Uterus (tissue), 4 donors: ENCODE measurements at places on chromosomes 12 and 14. TPM values are rescaled to one million over a fixed set of nuclear protein-coding genes. Genes with fewer than 3 reads are reported as not detected.

DNA sequence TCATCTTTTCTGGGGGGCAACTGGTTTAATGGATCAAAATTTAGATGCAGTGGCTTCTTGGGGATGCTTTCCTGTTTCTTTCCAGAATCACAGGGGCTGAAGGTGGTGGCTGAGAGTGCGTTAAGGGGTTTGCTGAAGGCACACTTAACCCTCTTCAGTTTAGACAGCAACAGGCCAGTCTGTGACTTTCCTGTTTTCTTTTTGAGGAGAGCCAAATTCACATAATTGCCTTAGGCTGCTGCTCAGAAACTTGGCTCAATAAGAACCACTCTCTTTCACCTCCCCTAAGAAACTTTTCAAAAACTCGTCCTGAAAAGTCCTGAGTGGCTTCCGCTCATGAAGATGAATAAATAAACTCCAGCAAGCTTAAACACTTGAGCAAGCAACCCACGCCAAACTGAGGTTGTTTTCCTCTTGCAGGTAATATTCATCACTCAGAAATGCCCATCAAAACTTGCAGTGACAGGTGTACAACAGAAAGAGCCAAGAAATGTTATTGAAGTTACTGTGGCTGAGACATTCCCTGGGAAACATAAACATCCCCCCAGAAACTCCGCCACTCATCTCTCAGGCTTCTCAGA lies 510.4 kb downstream of the TMEM132D start:
- no peak for DNase-seq
- no peaks in the 10 kb centered on the region for H3K36me3 ChIP-seq
- H3K27ac ChIP-seq: no peak overlapping the region
- H3K4me3 ChIP-seq: no peak overlapping the region
- no peaks in the 10 kb centered on the region for H3K4me1 ChIP-seq
- no peaks in the 10 kb centered on the region for H3K27me3 ChIP-seq

GRCh38 chr12:52767020-52767379 lies 10.1 kb downstream of the KRT76 start:
- H3K4me1 ChIP-seq: no peaks in the 10 kb centered on the region
- no peaks in the 10 kb centered on the region for H3K36me3 ChIP-seq
- no peak overlapping the region for H3K4me3 ChIP-seq
- H3K27me3 ChIP-seq: no peaks in the 10 kb centered on the region

The FLRT2 gene
- 72.4 TPM for total RNA-seq

DNA sequence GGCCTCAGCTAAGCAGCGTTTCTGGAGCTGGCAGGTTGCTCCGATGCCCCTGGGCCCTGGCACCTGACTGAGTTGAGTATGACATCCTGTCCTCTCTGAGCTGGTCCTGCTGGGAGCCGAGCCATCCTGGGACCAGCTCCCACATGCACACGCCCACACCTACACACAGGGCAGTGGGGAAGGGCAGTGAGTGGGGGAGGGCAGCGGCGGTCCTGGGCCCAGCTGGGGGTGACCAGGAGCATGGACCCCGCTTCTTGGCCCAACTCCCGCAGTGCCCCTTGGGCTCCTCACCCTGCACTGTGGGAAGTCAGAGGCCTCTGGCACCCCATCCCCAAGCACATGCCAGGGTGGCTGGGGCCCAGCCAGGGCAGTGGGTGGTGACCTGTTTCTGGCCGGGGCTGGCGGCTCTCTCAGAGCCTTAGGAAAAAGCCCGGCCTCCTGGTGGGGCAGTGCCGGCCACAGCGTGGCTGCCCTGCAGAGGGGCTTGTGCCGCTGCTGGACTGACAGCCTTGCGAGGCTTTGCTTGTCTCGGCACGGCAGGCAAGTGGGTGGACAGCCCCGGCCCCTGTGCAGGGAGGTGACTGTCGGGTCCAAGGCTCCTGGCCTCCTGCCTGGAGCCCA lies 5.9 kb upstream of the CRIP2 start:
- H3K4me1 ChIP-seq: no peaks in the 10 kb centered on the region
- H3K27ac ChIP-seq: no peak overlapping the region
- H3K27me3 ChIP-seq: no peaks in the 10 kb centered on the region
- H3K4me3 ChIP-seq: no peak overlapping the region
- no peaks in the 10 kb centered on the region for H3K36me3 ChIP-seq

The PRICKLE1 gene
- total RNA-seq: 61.4 TPM

The CCNK gene
- 43.2 TPM for total RNA-seq

- no peaks in the 10 kb centered on the region for H3K27me3 ChIP-seq
- peak; percentile 51 for DNase-seq
- peak overlapping the region; percentile 100 for H3K27ac ChIP-seq
- H3K4me3 ChIP-seq: peak overlapping the region; percentile 85
These were observed 755 bp downstream of the SETD1B start for GRCh38 chr12:121804417-121805111.

The SLC39A9 gene
- total RNA-seq: 26.8 TPM

- DNase-seq: peak; percentile 87
- peak overlapping the region; percentile 70 for H3K4me3 ChIP-seq
- H3K4me1 ChIP-seq: peaks cover 3% of the 10 kb centered on the region
These were observed 28.4 kb upstream of the GPR132 start for GRCh38 chr14:105093431-105094192.

DNA sequence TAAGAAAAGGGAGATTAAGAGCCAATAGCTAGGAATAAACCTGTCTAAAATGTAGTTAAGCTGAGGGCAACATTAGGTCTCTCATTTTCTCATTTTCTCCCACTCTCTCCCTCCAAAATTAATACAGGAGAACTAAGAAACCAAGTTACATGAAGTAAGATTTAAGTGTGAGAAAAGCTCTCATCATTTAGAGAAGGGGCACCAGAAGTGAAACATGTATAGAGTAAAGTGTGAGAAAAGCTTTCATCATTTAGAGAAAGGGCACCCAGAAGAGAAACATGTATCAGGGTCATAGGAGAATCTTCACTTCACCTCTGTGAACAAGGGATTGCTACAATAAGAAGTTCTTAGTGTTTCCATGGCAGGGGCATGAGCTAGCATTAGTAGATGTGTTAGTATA lies 132.4 kb upstream of the CNTN1 start:
- H3K4me3 ChIP-seq: no peak overlapping the region
- H3K36me3 ChIP-seq: no peaks in the 10 kb centered on the region
- no peaks in the 10 kb centered on the region for H3K27me3 ChIP-seq
- no peak overlapping the region for H3K27ac ChIP-seq

- no peak overlapping the region for H3K4me3 ChIP-seq
- no peaks in the 10 kb centered on the region for H3K36me3 ChIP-seq
- DNase-seq: no peak
- H3K27me3 ChIP-seq: no peaks in the 10 kb centered on the region
These were observed 6.5 kb downstream of the HAL start for GRCh38 chr12:95989504-95990123.

GRCh38 chr12:53726946-53727309 lies 324 bp downstream of the CALCOCO1 start:
- DNase-seq: no peak
- H3K27ac ChIP-seq: peak overlapping the region; percentile 53
- no peaks in the 10 kb centered on the region for H3K36me3 ChIP-seq
- peak overlapping the region; percentile 83 for H3K4me3 ChIP-seq

The NPAS3 gene
- 15.2 TPM for total RNA-seq

The SLC6A15 gene
- total RNA-seq: 0.97 TPM

DNA sequence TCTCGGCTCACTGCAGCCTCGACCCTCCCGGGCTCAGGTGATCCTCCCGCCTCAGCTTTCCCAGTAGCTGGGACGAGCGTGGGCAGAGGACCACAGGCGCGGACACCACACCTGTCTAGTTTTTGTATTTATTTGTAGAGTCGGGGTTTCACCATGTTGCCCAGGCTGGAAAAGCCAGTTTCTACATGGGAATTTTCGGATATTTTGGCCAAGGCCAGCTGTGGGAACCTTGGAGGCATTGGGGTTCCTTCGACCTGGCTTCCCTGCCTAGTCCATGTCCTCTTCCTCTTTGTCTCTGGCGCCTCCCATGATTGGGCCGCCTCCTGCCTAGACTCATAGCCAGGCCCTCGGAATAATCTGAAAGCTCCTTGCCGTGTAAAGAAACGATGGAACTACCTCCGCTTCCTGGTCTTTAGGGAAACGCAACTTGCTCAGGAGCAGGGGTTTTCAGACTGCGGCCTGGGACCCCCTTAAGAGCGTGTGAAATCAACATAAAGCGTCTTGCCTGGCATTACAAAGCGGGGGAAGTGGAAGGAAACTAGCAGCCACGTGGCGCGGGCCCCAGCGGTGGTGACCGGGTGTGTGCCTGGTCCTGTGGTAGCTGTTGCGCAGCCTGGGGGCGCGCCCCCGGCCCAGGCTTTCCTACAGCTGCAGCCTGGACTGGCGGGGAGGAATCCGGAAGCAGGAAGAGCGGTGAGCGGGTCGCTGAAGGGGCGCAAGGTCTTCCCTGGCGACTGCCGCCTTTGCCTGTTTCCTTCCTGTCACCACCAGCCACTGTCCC lies 1.4 kb upstream of the HSP90AA1 start:
- DNase-seq: peak; percentile 46
- peaks cover 19% of the 10 kb centered on the region for H3K4me1 ChIP-seq
- H3K27me3 ChIP-seq: no peaks in the 10 kb centered on the region
- peak overlapping the region; percentile 52 for H3K4me3 ChIP-seq
- H3K36me3 ChIP-seq: no peaks in the 10 kb centered on the region

The PPP1R36 gene
- total RNA-seq: not detected

The C12orf60 gene
- total RNA-seq: 0.79 TPM

DNA sequence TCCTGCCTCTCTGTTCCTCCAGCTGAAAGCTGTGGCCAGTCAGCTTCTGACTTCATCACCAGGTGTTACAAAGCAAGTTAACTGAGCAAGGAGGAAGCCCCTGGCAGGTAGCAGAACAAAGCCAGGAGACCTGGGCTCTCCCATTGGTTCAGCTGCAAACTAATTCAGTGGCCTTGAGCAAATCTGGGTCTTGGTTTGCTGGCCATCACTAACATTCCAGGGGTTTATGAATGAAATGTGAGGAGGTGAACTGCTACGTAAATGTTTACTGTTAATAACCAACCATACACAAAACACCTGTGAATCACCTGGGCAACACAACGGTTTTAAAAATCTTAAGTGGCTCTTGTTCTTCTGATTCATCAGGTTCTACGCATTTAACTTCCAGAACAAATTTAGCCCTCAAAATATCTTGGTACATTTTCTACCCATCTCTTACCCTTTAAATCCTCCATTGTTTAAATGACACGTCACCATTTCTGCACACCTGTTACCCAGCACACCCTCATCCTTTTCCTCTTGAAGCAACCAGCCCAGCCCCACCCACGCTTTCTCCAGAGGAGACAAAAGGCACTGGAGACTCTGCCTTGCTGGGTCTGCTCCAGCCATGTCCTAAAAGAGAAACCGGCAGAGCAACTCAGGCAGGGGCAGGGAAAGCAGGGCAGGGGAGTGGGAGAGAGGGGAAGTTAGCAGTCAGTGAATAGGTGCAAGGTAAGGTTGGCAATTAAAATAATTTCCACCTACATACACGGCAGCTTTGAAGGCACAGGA lies 49.3 kb upstream of the TSPAN11 start:
- H3K27ac ChIP-seq: no peak overlapping the region
- H3K27me3 ChIP-seq: no peaks in the 10 kb centered on the region
- DNase-seq: no peak
- H3K4me3 ChIP-seq: no peak overlapping the region
- no peaks in the 10 kb centered on the region for H3K36me3 ChIP-seq

GRCh38 chr14:36662543-36663403 lies 1.1 kb downstream of the PAX9 start:
- H3K4me1 ChIP-seq: peaks cover 16% of the 10 kb centered on the region
- H3K27ac ChIP-seq: no peak overlapping the region
- H3K4me3 ChIP-seq: no peak overlapping the region
- peaks cover 13% of the 10 kb centered on the region for H3K27me3 ChIP-seq

DNA sequence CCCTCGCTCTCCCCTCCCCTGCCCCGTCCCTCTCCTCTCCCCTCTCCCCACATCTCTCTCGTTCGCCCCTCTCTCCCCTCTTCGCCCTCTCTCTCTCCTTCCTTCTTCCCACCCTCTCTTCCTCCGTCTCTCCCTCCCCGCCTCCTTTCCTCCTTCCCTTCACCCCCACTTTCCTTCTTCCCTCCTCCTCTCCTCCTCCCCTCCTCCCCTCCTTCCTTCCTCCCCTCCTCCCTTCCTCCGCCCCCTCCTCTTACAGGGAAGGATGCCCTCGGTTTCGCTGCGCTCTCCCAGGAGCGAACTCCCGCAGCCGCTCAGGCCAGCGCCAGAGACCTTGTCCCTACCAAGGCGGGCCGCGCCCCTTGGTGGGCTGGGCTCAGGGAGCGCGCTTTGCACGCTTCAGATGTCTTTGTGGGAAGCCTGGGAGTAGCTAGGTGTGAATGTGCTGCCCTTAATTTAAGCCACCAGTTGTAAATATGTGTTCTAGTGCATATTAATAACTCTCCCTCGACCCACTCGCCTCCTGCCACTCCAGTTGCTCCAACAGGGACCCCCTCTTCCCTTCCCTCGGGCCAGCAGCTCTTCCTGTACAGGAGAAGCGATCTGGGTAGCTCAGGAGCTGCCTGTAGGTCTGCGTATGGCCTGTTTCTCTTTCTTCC lies 13.3 kb upstream of the MAP3K9 start:
- no peaks in the 10 kb centered on the region for H3K4me1 ChIP-seq
- DNase-seq: no peak
- no peaks in the 10 kb centered on the region for H3K27me3 ChIP-seq
- no peak overlapping the region for H3K27ac ChIP-seq
- no peaks in the 10 kb centered on the region for H3K36me3 ChIP-seq
- H3K4me3 ChIP-seq: peak overlapping the region; percentile 61

- H3K36me3 ChIP-seq: no peaks in the 10 kb centered on the region
- no peak for DNase-seq
- H3K27me3 ChIP-seq: no peaks in the 10 kb centered on the region
These were observed 35.5 kb upstream of the FRMD6 start for GRCh38 chr14:51616256-51616655.

The YEATS4 gene
- total RNA-seq: 58.2 TPM

DNA sequence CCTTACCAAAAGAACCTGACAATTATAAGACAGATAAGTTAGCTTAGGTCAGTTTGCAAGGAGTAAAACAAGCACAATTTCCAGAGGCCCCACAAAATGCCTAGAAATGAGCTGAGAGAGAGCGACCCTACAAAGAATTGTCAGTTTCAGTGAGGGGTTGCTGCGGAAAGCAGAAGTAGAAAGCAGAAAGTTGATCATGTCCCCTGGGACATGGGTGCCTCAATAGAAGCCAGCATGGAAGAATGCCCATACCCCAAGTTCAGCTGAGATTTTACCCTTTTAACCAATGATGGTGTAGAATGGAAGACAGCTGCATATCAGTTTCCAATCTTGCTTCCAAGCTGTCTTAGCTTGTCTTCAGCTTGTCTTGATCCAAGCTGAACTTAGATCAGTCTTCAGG lies 21.8 kb upstream of the CRY1 start:
- no peaks in the 10 kb centered on the region for H3K27me3 ChIP-seq
- H3K36me3 ChIP-seq: no peaks in the 10 kb centered on the region
- H3K4me3 ChIP-seq: no peak overlapping the region
